ENCODE measurements at places on chromosomes 5 and 9.

DNA sequence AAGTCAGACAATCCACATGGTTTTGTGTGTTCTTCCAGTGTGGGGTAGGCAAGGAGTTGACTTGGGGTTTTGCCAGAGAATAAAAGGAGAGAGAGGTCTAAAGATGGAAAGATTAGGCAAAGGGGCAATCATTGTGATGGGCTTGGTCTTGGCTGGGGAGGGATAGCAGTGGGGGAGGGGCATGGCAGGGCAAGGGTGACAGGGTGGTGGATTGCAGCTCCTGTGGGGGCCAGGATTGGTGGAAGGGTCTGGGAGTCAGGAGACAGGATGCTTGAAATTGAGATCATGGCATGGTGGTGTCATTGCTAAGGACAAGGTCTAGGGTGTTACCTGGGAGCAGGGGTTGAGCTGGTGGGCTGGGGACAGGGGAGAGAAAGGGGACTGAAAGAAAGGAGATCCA lies 57.6 kb downstream of the ZNF618 start:
- DNase-seq, result no peak

DNA sequence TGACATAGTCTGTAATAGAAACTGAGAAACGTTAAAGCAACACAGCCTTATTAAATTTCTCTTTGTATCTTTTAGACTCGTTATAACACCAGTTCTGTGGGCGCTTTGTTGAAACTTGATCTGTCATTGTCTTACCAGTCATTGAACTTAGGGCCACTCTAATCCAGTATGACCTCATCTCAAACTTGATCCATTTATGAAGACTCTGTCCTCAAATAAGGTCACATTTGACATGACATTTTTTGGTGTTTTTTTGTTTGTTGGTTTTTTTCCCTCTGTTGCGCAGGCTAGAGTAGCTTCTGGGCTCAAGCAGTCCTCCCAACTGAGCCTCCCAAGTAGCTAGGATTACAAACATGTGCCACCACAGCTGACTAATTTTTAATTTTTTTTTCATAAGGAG lies 5.9 kb downstream of the APC start:
- no peak for DNase-seq

GRCh38 chr9:24518545-24518944 lies 27.2 kb downstream of the IZUMO3 start:
- DNase-seq, result no peak

DNA sequence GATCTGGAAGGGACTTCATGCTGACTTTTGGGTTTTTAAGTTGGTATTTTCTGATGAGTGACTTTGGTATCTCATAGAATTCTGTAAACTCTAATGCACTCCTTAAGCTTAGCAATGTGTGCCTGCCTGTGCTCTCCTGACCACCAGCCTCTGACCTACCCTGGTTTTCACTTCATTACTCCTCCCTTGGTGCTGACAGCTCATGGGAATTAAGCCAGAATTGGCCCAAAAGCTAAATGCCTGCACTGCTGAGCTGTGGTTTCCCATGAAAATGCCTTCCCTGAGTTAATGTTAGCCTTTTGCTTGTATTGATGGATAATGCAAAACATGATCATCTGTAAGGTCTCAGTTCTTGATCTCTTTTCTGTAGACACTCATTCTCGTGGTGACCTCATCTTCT lies 308.0 kb downstream of the DOCK8 start:
- DNase-seq, result no peak

- no peak for DNase-seq
These were observed 7.5 kb downstream of the PFDN1 start for GRCh38 chr5:140295414-140295813.

DNA sequence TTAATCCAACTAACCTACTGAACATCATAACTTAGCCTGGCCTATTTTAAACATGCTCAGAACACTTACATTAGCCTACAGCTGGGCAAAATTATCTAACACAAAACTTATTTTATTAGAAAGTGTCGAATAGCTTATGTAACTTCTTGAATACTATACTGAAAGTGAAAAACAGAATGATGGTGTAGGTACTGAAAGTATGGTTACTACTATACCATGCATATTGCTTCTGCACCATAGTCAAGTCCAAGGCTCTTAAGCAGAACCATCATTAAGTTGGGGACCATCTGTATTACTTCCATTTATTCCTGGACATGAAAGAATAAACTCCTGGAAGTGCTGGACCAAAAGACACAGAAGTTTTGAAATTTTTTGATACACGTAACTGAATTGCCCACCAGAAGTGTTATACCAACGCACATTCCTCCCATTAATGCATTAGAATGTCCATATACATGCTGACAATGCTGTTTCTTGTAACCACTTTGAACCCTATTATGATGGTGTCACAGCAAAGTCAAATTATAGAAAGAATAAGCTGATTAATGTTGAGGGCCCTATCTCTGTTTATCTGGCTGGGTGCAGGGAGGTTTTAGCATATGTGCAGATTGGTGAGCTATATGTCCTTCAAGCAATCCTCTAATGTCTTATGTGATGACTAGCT lies 375.7 kb downstream of the ACTL7B start:
- DNase-seq, result no peak

GRCh38 chr5:111345731-111346130 lies 121.5 kb downstream of the CAMK4 start:
- DNase-seq, result no peak

GRCh38 chr5:136192526-136193321 lies at the start of gene SMIM32:
Gene SMIM32, minus strand, starts transcription at chr5:136193162. Its CDS starts 638 bp downstream, at chr5:136192524.
- DNase-seq, result no peak

DNA sequence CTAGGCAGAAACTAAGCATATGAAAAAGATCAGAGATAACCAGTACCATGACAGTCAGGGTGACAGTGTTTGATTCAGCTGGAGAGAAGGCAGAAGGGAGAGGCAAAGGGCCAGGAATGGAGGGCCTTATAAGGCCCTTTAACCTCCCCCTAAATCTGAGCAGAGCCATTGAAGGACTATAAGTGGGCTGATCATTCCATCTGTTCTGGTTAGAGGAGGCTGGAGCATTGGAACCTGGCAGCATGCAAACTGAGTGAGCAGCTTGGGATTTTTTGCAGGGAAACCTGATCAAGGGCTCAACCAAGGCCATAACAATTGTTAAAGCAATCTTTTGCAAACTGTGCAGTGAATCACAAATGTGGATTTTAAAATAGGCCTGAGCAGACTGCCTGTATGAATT lies 174.5 kb upstream of the DAP start:
- DNase-seq, result no peak

DNA sequence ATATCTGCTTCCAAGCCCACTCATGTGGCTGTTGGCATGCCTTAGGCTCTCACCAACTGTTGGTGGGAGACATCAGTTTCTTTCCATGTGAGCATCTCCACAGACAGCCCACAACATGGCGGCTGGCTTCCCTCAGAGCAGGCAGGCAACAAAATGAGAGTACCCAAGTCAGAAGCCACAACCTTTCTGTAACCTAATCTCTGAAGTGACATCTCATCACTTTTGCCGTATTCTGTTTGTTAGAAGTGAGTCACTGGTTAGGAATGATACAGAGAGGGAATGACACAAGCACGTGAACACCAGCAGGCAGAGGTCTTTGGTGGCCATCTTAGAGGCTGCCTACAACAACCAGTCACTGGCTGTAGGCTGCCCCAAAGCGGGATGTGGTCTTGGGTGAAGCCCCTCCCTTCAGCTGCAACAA lies 88.6 kb upstream of the RASGRF2 start:
- peak; percentile 14 for DNase-seq

GRCh38 chr5:43903129-43903528 lies 300.1 kb downstream of the NNT start:
- DNase-seq, result no peak

DNA sequence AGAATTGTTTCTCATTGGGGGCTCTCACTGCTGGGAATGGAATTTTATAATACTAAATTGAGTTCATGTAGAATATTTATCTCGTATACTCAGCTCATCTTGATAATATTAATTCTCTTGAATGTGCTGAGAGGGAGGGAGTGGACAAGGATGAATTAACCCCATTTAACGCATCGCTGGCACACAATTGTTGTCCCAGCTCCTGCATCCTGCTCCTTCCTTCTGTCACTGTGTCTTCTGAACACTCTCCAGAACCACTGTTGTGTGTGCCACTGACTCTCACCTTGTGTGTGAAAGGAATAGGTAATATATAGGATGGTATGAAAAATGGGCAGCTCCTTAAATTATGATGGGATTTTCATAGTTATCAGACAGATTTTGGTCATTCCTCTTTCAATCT lies 267.3 kb downstream of the MTRR start:
- DNase-seq, result no peak

DNA sequence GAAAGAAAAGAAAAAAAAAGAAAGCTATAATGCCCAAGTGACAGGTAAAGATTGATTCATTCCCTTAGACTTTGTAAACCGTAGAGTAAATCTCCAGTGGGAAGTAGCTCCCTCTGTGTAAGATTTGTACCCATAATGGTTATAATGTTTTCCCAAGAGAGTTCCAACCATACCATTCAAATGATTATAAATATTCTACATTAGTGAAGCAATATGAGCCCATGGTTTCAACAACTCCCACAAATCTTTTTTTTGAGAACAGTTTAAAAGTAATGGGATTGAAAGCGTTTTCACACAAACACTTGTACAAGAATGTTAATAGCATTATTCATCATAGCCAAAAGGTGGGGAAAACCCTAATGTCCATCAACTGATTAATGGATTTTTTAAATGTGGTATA lies 58.0 kb downstream of the GRAMD2B start:
- DNase-seq, result no peak

DNA sequence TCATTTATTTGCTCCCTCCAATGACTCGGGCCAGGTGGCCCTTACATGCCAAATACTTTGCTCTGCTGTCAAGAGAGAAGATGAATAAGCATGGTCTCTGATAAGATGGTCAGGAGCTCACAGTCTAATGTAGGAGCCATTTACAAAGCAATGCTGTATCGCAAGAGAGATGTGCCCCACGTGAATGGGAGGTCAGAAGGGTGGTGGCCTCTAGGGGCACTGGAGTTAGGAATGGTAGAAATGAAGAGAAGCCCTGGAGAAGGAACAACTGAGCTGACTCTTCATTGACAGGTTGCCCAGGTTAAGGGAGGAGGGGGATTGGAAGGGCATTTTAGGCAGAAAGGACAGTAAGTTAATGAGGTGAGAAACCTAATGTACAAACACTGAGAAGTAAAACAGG lies 286.5 kb downstream of the KCTD16 start:
- no peak for DNase-seq

DNA sequence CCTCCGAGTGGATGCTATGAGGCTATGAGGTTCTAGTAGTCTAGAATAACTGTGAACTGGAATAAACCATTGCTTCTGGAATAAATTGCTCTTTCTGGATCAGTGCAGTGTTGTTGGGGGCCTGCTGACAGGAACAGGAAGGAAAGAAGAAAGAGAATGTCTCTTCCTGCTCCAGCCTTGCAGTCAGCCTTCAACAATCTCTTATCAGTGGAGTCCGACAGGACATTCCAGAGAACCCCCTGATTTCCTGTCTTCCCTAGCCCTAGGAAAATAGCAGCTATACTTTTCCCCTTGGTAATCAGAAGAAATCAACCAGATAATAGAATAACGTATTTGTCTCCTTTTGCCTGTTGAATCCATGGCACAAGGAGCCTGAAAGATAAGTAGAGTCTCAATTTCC lies 55.4 kb downstream of the WDR36 start:
- DNase-seq, result no peak

DNA sequence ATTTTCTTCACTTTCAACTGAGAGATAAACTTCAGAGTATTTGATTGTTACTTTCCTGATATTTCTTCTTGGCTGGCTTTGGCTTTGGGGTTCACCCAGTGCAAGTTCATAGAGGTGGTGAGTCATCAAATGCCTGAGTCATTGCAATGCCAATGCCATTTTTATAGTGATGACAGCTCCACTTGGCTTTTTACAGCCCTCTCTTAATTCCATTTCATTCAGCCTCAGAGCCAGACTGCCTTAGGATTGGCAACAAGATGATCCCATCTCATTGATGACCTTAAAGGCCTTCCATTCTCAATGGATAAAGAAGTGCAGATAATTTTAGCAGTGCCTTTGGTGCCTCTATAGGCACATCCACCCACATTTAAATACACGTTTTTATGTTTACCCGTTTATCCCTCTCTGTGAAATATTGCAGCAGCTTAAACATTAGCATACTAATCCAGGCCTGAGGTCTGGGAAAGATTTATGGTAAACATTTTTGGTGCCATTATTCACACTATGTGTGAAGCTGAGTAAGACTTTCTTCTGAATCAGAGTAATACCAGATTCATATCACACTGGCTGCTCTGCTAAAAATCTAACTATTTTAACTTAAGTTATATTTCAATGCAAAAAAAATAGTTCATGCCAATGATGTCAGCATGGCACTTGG lies 88.9 kb upstream of the TYRP1 start:
- DNase-seq, result no peak

DNA sequence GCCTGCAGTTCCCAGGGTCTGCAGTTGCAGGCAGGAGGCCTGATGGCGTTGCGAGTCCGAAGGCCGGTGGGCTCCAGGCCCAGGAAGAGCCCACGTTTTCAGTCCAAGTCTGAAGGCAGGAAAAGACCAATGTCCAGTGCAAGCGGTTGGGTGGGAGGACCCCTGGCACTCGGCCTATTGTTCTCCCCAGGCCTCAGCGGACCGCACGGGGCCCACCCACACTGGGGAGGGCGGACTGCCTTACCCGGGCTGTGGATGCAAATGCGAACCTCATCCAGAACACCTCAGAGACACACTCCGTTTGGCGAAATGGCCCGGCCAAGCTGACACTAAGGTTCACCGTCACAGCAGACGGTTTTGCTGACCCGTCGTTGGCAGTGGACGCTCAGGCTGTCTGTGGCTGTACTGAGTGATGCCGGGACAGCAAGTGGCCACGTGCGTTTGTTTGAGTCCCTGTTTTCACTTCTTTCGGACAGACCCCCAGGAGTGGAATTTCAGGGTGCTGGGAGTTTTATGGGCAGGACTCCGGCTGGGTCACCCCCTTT lies 10.2 kb upstream of the SEC16A start:
- DNase-seq, result no peak

- no peak for DNase-seq
These were observed 21.0 kb upstream of the NSMF start for GRCh38 chr9:137479892-137480685.

GRCh38 chr5:151139015-151139414 lies 18.6 kb downstream of the ANXA6 start:
- DNase-seq, result no peak

GRCh38 chr9:8660383-8660782 lies 860.8 kb upstream of the DMAC1 start:
- no peak for DNase-seq

GRCh38 chr5:77620405-77620804 lies 18.1 kb downstream of the OTP start:
- no peak for DNase-seq

DNA sequence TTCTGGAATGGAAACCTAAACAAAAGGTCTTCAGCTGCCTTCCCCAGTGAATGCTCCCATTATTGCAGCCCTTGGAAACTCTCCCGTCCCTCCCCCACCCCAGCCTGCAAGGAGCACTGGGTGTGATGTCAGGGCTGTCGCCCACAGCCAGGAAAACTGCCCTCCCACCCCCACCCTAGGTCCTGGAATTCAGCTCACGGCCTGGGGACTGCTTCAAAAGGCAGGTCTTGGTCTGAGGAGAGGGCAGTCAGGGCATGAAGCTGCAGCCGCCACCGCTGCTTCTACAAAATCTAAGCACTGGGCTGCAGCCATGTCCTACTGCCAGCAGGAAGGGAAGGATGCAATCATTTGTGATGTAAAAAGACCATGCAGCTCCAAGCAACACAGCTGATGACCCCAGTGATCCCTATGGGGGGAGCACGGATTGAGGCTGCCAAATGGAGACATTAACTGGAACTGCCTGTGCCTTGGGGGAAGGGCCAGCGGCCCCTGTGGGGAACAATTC lies 11.4 kb downstream of the GRHPR start:
- DNase-seq, result no peak

Measured in activated naive CD4-positive, alpha-beta T cell treated with anti-CD3 and anti-CD28 coated beads, Interleukin-2, amount 50 U/mL, for 16 hours (primary cell).